ENCODE measurements at places on chromosomes 6 and 20.

DNA sequence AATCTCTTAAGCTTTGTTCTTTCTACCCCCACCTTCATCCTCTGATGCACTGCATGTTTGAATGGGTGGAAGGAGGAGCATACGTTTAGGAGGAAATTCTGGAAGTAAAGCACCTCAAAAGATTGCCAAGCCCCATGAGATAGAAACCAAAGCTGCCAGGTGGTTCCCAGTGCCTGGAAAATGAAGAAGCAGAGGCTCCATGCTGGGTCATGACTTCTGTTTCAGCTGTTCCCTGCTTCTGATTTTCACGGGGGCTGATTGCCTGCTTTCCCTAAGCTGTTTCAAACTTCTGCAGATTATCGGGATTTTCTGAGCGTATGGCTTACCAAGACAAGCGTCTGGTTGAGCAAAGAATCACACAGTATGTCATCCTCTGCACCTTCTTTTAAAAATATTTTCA is 87.5 kb upstream of the SYNDIG1 start:
- DNase-seq = no peak

GRCh38 chr20:42111349-42111748 is 493.2 kb upstream of the CHD6 start:
- no peak for DNase-seq

DNA sequence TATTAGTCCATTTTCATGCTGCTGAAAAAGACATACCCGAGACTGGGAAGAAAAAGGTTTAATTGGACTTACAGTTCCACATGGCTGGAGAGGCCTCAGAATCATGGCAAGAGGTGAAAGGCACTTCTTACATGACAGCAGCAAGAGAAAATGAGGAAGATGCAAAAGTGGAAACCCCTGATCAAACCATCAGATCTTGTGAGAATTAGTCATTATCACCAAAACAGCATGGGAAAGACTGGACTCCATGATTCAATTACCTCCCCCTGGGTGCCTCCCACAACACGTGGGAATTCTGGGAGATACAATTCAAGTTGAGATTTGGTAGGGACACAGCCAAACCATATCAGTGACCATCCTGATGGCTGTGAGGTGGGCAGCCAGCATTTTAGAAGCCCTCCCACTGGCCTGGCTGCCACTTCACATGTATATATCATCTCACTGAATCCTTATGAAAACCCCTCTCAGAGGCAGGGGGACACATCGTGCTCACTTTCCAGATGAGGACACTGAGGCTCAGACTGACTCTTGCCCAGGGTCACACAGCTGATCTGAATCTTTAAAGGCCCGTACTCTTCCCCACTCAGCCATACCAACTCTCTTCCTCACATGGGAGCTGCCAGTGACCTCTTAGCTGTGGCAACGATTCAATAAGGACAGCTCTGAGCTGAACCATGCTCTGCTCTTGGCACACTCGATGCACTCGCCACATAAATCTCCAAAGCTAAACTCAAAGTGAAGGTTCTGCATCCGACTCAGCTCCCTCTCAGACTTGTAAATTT is 25.7 kb downstream of the BMP7 start:
- no peak for DNase-seq

DNA sequence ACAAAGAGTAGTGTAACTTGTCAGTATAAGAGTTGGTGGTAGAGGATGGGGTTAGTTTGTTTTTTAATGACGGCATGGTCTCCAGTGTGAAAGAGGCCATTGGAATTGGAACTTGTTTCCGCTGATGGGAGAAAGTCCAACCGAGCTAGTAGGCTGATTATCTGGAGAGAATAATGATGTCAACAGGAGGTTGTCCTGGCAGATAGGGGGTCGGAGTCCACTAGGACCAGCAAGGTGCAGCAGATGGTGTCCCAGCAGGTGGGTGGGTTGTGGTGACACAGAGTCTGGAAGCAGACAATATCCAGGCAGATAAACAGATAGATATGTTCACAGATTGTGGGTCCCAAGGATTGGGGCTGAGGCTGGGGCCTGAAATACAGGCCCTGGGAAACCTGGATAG is 35.1 kb downstream of the PKIB start:
- peak; percentile 22 for DNase-seq

DNA sequence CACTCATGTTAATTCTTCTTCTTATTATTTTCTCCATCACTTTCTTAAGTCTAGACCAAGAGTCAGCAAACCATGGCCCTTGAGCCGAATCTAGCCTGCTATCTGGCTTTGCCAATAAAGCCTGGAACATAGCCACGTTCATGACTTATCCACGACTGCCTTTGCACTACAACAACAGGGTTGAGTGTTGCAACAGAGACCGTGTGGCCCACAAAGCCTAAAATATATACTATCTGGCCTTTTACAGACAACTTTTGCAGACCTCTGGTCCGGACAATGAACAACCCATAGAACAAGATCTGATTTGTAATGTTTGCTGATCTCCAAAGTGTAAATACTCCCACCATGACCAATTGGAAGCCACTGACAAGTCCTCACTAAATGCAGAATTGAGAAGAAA is 140.5 kb upstream of the CDYL start:
- DNase-seq = no peak

DNA sequence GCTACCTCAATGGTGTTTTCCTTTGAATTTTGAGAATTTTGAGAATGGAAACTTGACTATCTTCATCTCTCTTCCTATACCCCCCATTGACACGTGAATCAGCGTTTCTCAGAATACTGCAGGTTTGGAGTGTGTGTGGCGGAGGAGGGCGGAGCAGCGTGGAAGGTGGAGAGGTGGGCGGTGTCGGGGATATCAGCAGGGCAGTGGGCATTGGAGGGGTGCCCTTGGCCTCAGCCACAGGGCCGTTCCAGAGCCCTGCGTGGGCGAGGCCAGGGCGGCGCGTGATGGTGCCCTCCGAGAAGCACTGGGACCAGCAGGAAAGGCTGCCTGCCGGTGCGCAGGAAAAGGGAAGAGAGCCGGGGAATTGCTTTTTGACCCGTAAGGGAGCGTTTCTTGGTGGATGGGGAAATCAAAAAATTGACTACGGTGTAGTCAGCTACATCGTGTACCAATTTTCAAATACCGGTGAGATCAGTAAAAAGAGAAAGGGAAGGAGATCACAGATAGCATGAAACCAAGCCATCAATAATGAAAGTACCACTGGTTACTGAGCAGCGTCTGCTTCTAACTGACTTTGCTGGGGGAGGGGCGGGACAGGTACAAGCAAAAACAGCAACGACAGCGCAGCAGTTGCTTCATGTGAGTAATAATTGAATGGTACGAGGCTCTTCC is 82.7 kb upstream of the DUSP22 start:
- no peak for DNase-seq

- DNase-seq = no peak
These were observed 43.7 kb downstream of the FRK start for GRCh38 chr6:116016846-116017545.

DNA sequence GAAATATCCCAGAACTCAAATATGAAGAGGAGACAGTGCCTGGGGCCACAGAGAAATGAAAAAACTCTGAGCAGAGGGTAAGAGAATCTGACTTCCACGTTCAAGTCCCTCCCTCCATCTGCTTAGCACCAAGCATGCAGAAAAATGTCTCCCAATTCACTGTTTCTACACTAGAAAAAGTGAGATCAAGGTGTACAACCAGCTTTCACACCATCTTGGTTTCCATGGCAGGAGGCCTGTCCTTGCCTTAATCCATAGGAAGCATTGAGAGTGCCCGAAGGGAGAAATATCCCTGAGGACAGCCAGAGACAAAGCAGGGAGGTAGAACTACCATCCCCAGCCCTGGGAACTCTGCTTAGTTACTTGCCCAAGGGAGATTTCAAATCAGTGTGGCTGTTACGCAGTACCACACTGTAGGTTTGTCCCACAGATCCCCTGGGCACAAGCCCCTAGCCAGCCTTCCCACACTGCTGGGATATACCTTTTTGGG is 82.9 kb downstream of the SCML4 start:
- no peak for DNase-seq

GRCh38 chr6:158531970-158532369 is 27.9 kb upstream of the TMEM181 start:
- DNase-seq = no peak

- DNase-seq = no peak
These were observed 79.7 kb upstream of the SYNDIG1 start for GRCh38 chr20:24389686-24390085.

DNA sequence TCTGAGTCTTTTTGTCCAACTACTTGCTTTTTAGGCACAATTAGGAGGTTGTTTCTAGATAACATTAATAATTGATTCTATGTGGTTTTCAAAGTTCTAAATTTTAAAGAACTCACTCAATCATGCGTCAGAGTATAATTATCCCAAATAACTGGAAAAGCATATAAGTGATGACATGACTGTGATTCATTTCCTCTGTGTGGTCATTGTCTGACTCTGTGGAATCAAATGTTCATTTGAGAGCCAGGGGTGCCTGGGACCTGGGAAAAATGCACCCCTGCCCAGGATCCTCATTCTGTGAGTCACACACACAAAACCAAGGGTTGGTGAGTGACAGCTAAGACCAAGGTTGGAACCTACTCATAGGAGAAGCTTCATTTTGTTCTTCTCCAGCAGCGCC is 127.1 kb upstream of the MLIP start:
- DNase-seq = no peak

GRCh38 chr6:35025232-35026188 is 115.6 kb downstream of the TCP11 start:
- no peak for DNase-seq

- no peak for DNase-seq
These were observed 5.5 kb upstream of the CDSN start for GRCh38 chr6:31125586-31126363.

- no peak for DNase-seq
These were observed 3.9 kb upstream of the SYS1 start for GRCh38 chr20:45359069-45359405.

GRCh38 chr6:106773522-106773921 is 144.1 kb downstream of the QRSL1 start:
- DNase-seq = no peak

- no peak for DNase-seq
These were observed 46.1 kb downstream of the MYO6 start for GRCh38 chr6:75794954-75795739.

DNA sequence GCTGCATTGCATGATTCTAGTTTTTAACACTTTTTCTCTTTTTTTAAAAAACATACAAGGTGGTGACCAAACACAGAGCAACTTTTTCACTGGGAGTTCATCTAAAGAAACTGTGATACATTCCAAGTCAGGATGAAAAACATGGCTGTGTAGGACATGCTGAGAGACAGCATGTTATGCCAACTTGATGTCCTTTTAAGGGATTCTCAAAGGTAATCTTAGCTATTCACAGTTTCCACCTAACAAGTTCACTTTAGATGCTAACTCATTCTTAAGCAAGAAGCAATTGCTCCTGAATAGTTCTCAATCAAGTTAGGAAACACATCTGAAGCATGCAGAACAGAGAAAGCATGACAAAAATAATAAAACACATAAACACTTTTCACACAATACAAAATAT is 3.3 kb downstream of the ASCC3 start:
- DNase-seq = no peak

- DNase-seq = no peak
These were observed 5.1 kb downstream of the BEND3 start for GRCh38 chr6:107110200-107110599.

- no peak for DNase-seq
These were observed 5.1 kb downstream of the LAMA5 start for GRCh38 chr20:62361799-62362589.

DNA sequence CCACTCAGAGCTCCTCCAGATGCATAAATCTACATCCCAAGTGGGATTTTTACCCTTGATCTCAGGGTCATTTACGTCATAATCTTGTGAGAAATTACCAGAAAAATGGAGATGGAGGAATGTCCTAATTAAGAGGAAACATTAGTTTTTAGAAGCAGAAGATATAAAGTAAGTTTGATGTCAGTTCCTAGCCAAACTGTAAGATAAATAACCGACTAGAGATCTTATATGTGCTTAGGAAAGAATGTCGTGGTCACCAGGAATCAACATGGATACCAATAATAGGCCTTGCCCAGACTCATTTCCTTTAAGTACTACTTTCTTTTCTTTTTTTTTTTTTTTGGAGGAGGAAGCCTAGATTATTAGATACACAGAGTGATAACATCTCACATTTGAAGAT is 186.9 kb downstream of the UTRN start:
- DNase-seq = no peak

DNA sequence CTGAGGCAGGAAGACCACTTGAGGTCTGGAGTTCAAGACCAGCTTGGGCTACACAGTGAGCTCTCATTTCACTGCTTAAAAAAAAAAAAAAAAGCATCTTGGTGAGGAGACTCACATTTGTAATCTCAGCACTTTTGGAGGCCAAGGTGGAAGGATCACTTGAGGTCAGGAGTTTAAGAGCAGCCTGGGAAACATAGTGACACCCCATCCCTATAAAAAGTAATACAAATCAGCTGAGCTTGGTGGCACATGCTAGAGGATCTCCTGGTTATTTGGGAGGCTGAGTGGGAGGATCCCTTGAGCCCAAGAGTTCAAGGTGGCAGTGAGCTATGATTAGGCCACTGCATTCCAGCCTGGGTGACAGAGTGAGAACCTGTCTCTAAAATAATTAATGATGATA is 29.4 kb upstream of the SYNCRIP start:
- no peak for DNase-seq

- peak; percentile 60 for DNase-seq
These were observed 26.5 kb downstream of the BCKDHB start for GRCh38 chr6:80133020-80133419.

GRCh38 chr6:18753076-18753475 is 365.9 kb downstream of the RNF144B start:
- no peak for DNase-seq

- no peak for DNase-seq
These were observed 43.7 kb upstream of the RAB23 start for GRCh38 chr6:57265755-57266221.

DNA sequence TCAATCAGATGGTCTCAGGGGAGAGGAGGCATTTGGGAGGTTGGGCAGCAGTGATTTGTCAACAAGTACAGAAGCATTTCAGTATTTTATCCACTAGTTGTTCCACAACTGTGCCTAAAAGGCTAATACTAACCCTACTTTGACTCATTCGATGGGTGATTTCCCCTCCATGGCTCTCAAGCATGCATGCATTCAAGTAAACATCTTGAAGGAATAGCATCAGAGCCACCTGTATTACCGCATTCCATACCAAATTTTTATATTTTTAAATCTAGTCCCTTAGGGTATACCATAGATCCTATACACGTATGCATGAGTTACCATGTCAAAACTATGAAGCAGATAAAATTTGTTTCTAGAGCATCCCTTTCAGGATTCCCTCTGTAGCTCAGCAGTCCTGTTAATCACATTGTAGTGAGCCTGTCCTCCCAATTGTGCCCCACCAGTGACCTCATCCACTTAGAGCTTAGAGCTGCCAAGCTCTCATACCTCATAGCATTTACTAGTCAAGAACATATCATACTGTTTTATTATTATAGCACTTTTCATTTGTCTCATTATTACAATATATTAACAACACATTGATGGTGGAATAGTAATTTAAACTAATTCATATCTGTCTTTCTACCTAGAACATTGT is 213.8 kb downstream of the LAMA2 start:
- no peak for DNase-seq

- no peak for DNase-seq
These were observed 2.4 kb downstream of the AGPAT4 start for GRCh38 chr6:161271343-161272030.

Data from NCI-H446 (cell line).